NCI-H2081 (cell line): ENCODE measurements at places on chromosomes 12 and 14.
A peak's percentile ranks its signal among the peaks of the same experiment; 100 is the strongest.

GRCh38 chr14:94769391-94770250 lies at the start of gene GSC:
Gene GSC (minus strand): TSS chr14:94770113. CDS start chr14:94770015, 98 bp downstream.
- DNase-seq, result no peak

GRCh38 chr14:58899317-58899713 lies 261.6 kb downstream of the DACT1 start:
- DNase-seq, result no peak

DNA sequence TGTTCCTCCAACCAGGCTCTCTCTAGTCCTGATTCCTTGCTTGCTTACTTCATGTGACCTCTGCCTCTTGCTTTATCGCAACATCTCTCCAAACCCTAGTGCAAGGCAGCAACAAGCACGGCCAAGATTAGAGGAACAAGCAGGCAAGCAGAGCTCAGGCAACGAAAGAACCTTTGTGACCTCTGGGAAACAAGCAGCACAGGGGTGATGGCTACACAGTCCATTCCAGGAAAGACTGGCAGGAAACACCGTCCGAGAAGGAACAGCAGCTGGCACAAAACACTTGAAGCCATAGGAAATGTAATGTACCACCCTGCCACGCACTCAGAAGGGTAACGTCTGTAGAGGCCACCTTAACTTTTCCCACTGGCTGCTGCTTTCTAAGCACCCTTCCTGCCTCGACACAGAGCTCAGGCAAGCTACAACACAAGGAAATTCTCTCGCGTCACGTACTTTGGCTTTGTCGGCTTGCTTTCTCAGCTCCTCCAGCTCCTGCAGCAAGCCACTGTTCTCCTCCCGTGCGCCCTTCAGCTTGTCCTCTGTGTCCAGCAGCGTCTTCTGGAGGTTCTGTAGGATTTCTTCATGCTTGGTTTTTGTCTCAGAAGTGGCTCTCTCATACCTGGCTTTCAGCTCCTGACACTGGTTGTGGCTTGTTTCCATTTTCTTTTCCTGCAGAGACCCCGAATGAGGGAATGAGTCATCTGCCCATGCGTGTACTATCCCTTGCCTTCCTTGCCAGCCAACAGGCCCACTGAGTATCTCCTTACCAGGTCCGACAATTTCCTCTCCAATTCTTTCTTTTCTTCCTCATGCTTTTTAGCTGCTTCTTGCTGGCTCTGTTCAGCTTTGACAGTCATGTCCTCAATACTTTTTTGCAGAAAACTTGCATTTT lies 61.4 kb upstream of the VPS33A start:
- DNase-seq, result no peak

GRCh38 chr12:56520506-56520905 lies 1.1 kb upstream of the RBMS2 start:
- no peak for DNase-seq

GRCh38 chr14:58200480-58200841 lies 512 bp downstream of the ACTR10 start:
- no peak for DNase-seq

DNA sequence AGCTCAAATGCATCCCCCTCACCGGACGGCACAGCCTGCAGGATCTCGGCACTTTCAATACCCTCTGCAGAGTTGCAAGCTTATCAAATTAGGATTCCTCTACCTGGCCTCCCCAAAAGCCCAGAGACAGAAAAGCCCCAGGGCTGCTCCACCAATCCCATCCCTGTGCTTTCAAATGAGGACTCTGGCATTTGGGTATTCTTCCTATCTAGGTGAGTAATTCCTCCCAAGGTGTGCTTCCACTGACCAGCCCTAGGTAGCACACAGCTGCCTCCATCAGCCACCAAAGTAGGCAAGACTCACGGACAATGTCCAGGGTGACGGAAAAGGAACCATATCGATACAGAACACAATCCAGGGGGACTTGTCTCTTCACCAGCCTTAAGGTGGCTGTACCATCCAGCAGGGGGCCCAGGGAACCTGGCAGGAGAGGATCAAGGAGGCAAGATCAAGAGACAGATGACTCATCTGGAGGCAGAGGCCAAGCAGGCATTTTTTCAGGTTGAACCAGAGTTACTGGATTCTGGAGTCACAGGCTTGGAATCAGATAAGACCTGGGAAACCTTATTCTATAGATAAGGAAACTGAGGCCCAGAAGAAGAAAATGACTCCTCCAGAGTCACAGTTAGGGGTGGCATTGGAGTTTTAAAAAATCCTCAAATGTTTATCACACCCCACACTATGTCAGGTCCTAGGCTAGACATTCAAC lies 9.9 kb downstream of the PMEL start:
- DNase-seq, result no peak

DNA sequence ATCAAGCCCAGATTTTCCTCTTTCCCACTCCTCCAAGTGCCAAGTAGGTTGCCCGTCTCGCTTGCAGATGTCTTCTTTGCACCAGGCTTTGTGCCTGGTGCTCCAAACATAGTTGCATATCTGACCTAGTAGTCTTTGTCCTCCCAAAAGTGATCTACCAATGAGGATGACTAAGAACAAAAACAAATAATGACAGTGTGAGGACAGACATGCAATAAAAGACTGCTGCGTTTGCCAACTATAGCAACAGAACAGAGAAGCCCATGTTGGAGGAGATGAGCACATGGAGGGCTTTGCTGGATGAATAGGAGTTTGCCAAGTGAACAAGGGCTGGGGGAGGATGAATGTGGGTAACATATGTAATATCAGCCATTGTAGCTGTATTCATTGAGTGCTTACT lies 15.6 kb downstream of the DTX1 start:
- DNase-seq, result peak; percentile 41

DNA sequence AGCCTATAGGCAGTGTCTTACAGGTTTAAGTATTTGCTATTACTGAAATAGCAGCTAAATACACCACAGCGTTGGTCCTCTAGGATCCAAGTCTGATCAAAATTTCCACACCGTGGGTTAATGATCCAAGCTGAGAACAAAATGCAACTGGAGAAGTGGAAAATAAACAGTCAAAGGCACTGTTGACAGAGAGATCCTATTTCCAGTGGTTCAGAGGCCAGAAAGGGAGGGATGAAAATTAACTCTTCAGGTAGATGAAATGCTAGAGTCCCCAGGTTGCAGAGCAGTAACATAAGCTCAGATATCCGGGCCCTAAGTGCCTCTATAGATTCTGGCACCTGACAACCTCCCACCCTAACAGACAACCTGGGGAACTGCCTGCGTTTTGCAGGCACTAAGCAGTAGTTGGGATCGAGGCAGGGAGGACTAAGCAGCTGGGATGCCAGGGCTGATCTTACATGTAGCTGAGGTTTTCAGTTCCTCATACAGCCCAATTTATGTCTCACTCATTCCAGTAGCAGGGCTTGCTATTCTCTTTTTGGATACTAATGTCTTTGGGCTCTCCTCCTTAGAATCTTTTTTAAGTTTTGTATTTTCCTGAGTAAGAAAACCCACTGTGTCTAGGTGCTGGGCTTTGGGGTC lies 42.7 kb upstream of the CRACR2A start:
- DNase-seq, result peak; percentile 50

DNA sequence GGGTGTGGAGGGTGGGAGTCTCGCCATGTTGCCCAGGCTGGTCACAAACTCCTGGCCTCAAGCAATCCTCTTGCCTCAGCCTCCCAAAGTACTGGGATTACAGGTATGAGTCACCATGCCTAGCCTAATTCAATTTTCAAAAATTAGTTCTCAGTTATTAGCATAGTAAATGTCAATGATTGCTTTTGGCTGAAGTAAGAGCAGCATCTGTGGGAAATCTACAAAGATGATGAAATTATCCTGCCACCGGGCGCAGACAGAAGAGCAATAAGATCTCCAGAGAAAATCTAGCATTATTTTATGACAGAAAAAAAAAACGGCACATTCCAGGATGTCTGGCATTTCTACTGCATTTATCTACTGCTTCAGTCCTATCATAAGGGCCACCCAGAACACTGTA lies 97.9 kb upstream of the DAAM1 start:
- DNase-seq, result no peak

GRCh38 chr12:129830796-129831195 lies 73.0 kb downstream of the TMEM132D start:
- DNase-seq, result no peak

GRCh38 chr14:50055461-50056228 lies 60.7 kb downstream of the VCPKMT start:
- DNase-seq, result no peak

- DNase-seq, result no peak
Observed at GRCh38 chr14:99164712-99165111, 107.3 kb downstream of the BCL11B start.

GRCh38 chr14:104802394-104803184 lies 1.7 kb downstream of the ZBTB42 start:
- DNase-seq, result no peak

GRCh38 chr12:132094269-132094891 lies 49.7 kb downstream of the DDX51 start:
- no peak for DNase-seq

GRCh38 chr12:71772735-71773134 lies 18.1 kb downstream of the RAB21 start:
- DNase-seq, result no peak

DNA sequence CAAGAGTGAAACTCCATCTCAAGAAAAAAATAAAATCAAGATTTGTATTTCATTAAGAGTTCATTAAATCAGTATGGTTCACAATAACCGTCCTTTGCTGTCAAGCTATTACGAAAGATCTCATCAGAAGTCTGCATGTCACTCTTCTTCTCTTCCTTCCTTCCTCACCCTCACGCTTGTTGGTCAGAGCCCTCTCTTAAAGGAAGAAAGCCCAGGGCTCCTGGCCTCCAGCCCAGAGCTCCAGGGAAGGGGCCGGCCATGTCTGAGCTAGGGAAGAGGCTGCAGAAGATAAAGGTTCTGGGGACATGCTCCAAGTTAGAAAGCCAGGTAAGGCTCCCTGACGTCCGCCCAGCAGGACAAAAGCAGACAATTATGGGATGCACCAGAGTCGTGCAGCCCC lies 43.1 kb upstream of the DLK1 start:
- no peak for DNase-seq

DNA sequence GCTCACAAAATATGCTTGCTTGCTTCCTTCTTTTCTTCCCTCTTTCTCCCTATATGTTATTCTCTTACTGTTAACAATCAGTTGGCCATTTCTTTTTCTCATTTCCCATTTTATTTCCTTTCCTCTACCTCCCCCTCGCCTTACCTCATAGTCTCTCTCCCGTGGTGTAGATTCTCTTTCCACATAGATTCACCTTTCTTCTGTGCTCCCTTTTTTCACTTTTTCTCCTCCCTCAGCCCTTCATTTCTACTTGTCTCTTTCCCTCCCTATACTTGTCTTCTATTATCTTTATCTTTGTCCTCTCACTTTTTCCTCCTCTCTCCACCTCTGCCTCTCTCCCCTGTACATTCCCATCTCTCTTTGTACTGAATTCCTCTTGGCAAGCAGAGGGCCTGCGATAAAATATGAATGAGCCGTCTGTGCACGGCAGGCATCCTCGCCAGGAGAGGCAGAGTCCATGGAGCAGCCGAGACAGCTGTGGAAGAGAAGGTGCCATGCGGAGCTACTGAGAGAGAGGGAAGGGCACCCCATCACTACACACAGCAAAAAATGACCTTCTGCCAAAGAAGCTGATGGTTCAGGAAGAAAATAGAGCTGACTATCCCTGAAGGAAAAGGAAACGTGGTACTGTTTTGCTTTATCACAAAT lies 12.1 kb downstream of the C14orf93 start:
- no peak for DNase-seq

DNA sequence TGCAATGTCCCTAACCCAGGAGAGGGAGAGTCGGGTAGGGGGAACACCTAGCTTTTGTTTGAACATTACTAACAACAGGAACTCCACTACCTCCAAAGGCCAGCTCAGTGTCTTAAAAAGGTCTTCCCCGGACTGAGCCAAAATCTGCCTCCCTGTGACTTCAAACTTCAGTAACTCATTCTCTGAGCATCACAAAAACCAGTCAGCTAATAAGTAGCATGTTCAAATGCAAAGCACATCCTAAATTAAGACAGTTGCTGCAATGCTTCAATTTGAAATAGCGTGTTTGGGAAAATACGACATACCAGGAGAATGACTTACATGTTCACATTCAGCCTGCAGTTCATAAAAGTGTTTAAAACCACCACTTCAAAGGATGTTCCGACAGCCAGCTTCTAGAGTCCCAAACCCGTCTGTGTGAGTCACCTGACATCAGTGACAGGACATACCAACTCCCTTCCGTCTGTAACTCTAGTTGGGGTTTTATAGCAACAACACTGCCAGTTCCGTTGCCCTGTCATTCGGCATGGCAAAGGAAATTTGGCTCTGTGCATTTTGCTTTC lies 13.0 kb downstream of the ZFP36L1 start:
- no peak for DNase-seq

DNA sequence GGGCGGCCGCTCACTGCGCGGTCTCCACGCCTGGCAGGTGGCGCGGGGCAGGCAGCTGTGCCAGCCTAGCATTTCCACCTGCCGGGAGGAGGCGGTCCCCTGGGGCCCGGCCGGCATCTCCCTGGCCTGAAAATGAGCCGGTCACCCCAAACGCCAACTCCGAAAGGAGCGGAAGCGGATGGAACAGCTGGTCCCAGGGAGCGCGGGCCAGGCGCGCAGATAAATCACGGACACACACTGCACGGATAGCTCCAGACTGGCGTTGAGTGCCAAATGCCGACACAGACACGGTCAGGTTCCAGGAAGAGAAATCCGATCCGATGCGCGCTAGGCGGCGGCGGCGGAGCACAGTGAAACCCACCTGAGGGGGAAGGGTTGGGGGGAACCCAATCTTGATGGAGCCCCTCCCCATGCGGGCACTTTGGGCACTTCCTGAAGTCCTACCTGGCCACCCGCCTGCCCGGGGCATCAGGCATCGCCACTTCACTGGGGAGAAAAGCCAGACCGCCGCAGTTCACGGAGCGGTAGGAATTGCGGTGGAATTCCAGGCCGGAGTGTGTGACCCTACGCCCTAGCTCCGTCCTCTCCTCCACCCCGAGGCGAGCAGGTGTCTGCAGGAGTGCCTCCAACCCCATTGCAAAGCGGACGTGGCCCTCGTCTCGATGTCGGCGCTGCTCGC lies 624 bp upstream of the PLEKHD1 start:
- DNase-seq, result peak; percentile 65

DNA sequence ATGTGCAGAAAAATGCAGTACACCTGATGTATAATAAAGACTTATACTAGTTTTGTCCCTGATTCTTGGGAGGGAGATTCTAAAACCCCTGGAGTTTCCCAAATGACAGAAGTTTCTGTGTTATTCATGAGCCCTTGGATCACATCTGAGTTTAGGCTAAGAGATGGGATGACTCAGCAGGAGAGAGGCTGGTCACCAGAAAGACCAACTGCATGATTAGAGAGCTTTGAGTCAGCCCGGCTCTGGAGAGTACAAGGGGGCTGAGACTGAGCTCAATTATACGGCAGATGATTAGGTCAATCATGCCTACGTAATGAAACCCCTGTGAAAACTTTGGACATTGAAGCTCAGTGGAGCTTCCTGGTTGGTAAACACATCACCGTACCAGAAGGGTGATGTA lies 174.2 kb downstream of the SSPN start:
- no peak for DNase-seq

GRCh38 chr12:105335856-105336255 lies 5.4 kb downstream of the C12orf75 start:
- no peak for DNase-seq
